Activated CD8-positive, alpha-beta T cell treated with anti-CD3 and anti-CD28 coated beads for 36 hours (primary cell): ENCODE measurements at places on chromosomes 13 and 19.
A peak's percentile ranks its signal among the peaks of the same experiment; 100 is the strongest.

GRCh38 chr19:11361037-11361770 lies 6.0 kb downstream of the PLPPR2 start:
- DNase-seq = no peak

DNA sequence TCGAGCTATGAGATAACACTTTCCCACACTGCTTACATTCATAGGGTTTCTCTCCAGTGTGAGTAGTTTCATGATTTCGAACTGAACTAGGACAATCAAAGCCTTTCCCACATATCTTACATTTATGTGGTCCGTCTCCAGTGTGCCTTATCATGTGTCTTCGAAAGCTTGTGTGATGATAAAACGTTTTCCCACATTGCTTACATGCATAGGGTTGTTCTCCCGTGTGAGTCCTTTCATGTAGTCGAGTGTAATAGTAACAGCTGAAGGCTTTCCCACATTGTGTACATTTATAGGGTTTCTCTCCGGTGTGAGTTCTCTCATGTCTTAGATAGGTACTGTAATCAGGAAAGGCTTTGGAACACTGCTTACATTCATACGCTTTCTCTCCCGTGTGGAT lies 16.3 kb downstream of the ZNF823 start:
- no peak for DNase-seq

- peak; percentile 10 for DNase-seq
These were observed 122.0 kb downstream of the ENOX1 start for GRCh38 chr13:43664700-43665191.

- DNase-seq = no peak
These were observed 15.2 kb downstream of the BCAT2 start for GRCh38 chr19:48795685-48796070.

- DNase-seq = no peak
These were observed 11.7 kb downstream of the MKNK2 start for GRCh38 chr19:2039089-2039958.

GRCh38 chr19:46885411-46885810 lies 24.6 kb downstream of the ARHGAP35 start:
- no peak for DNase-seq

DNA sequence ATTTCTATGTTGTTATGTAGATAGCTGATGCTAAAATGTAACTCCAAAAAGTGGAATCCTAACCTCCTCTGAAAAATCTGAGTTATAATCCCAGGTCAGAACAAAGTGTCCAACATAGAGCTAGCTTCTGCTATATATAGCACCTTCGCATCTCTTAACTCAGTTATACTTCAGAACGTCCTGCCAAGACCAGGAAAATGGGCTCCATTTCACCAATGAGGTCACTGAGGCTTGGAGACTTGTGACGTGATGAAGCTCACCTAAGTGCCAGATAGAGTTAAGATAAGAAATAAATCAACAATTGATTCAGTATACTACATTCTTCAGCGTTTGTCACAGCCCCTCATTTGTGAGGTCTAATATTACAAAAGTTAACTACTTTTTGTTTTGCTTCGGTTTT lies 88.8 kb downstream of the KCTD12 start:
- DNase-seq = no peak

- peak; percentile 43 for DNase-seq
These were observed 800 bp downstream of the ELL start for GRCh38 chr19:18520848-18521691.

DNA sequence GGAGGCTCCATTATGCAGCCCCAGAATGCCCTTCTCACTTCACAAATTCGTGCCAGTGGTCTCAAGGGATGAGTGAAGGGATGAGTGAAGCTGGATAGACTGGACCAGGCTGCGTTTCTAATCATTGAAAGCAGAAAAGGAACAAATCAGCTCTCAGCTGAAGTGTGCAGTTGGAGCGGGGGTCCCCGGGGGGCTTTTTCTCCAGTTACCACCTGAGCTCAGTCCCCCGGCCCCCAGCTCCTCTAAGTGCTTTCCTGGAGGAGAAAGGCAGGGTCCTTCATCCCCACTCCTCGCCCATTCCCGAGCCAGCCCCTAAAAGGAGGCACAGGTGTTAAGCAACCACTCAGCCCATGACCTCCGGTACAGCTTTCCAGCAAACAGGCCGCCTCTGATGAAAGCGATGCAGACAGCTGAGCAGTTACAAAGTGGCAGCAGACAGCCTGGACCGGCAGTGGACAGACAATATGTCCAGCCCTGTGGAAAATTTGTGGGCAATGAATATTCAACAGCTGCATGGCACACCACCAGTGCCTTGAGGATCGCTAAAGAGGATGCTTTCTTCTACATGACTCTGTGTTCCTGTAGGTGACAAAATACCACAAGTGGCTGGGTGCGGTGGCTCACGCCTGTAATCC lies 110.7 kb upstream of the UBL3 start:
- DNase-seq = no peak

GRCh38 chr13:86681223-86681622 lies 882.0 kb upstream of the SLITRK6 start:
- DNase-seq = no peak

DNA sequence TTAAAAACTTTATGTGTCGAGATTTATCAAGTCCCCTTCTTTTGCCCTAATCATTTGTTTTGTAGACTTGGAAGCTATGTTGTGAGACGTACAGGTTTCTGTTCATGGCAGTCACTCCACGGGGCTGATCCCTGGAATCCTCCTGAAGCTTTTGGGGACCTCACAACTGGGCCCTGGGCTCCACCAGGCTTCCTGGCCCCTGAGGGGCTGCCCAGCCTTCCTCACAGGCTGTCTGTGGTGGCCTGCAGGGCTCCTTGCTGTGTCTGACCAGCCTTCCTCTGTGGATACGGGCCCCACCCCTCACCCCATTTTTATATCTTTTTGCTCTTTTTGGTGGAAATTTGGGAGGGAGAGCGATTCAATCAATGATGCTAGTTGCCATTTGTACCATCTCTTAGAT lies 38.1 kb downstream of the CHST8 start:
- no peak for DNase-seq

DNA sequence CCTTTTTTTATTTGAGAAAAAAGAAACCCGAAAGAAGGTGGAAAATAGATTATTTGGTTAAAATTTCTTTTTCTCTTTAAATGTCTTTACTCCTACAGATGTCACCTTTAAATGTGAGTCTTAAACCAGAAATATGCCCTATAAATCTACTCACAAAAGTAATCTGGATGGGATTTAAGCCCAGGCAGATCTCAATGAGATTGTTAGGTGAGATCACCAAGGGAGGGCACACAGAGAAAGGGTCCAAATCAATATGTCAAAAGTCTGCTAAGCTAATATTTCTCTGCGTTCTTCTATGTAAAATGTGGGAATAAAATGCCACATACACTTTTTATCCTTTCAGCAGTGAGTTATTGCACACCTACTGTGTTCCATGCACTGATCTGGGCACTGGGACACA lies 32.9 kb downstream of the WASF3 start:
- DNase-seq = no peak

DNA sequence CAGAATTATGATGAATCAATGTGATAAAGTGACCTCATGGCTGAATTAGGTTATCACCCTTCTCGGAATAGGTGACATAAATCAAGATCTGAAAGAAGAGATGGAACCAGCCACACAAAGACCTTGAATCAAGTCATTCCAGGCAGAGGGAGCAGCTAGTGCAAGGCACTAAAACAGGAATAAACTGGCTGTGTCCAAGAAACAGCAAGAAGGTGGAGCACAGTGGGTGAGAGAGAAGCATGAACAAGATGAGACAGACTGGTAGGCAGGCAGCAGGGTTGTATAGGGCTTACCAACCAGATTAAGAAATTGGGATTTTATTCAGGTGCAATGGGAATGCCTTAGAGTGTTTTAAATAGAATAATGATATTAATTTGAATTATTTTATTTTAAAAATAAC lies 470.3 kb downstream of the PCDH20 start:
- DNase-seq = no peak

GRCh38 chr13:25783601-25784024 lies 268.2 kb downstream of the SHISA2 start:
- no peak for DNase-seq

GRCh38 chr13:93172109-93172508 lies 54.5 kb upstream of the GPC6 start:
- no peak for DNase-seq

DNA sequence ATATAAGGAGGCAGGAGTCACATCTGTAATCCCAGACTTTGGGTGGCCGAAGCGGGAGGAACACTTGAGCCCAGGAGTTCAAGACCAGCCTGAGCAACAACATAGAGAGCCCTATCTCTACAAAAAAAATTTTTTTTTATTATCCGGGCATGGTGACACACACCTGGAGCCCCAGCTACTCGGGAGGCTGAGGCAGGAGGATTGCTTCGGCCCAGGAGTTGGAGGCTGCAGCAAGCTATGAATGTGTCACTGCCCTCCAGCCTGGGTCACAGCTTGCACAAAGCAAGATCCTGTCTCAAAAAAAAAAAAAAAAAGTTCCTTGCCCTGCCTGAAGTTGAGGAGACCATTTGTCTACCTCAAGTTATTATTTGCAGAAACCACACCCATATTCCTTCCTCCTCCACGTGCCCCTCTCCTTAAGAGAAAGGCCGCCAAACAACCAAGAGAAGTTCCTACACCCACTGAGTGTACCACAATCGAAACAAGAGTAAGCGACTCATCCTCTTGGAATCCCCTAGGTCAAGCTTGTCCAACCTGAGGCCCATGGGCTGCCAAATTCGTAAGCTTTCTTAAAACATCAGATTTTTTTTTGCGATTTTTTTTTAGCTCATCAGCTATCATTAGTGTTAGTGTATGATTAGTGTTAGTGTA lies 2.2 kb downstream of the ABCC4 start:
- DNase-seq = peak; percentile 27

- no peak for DNase-seq
These were observed 6.6 kb downstream of the ATP7B start for GRCh38 chr13:52004511-52005170.

DNA sequence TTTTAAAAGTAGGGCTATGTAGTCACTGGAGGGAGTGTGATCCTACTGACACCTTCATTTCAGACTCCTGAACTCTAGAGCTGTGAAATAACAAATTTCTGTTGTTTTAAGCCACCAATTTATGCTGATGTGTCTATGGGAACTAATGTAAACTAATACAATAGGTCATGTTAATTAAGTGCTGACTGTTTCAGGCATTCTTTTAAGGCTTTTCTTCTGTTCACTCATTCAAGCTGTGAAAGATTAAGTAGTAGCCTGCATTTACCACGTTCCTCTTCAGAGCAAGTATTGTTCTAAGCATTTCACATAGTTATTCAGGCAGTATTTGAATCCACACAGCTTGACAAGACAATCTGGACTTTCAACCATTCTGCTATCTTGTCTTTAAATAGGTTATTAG lies 1135.0 kb downstream of the SLITRK1 start:
- DNase-seq = no peak

- DNase-seq = no peak
These were observed 752 bp downstream of the RPL18A start for GRCh38 chr19:17860331-17860992.

- no peak for DNase-seq
These were observed 40.5 kb upstream of the EBPL start for GRCh38 chr13:49731766-49732165.

DNA sequence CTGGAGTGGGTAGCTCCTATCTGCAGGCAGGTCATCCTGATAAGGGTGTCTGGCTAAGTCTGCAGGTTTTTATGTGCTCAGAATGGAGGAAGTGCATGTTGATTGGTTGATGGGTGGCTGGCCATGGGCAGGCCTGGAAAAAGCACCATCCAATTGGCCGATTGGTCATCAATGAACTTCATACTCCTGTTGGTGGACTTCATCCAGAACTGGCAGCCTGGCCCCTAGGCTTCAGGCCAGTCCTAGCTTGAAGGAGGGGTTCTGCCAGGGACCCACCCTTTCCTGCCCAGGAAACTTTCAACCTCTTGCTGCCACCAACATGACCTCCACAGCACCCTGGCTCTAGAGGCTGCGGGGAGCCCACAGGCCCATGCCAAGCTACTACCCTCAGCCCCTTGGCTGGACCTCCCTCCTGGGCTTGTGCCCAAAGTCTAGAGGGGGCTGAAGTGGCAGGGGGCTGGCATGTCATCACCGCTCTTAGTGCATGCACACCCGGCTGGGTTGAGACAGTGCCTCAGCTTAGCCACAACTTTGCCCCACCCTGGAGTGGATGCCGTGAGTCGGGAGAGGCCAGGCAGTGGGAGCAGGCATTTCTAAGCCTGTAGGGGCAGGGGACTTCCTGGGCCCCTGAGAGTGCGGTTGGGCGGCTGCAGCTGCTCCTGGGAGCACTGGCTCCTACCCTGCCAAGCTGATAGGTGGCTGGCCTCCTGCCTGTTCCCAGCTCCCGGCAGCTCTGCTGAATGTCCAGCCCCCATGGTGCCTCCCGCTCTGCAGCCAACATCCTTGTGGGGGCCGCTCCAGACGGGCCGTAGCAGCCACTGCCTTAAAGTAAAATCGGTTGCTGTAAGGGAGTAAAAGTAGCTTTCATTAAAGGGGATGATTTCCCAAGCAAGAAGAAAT lies 13.2 kb downstream of the DNAJC15 start:
- DNase-seq = no peak

GRCh38 chr13:44752164-44752563 lies 176.0 kb upstream of the TSC22D1 start:
- no peak for DNase-seq

DNA sequence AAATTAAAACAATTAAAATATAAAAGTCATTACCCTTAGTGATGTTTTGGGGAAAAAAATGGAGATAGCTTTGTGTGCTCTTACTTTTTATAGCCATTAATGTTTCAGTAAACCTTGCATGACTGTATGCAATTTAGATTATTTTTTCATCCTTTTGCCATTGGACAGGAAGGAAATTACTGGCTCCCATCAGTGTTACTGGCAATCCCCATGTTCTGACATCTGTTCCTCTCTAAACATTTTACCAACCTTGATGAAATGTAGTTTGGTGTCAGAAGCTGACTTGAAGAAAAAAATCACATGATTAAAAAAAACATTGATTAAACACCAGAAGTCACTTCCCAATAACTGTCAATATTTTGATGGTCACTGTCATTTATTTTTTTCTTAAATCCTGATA lies 52.3 kb upstream of the ZNF536 start:
- no peak for DNase-seq

DNA sequence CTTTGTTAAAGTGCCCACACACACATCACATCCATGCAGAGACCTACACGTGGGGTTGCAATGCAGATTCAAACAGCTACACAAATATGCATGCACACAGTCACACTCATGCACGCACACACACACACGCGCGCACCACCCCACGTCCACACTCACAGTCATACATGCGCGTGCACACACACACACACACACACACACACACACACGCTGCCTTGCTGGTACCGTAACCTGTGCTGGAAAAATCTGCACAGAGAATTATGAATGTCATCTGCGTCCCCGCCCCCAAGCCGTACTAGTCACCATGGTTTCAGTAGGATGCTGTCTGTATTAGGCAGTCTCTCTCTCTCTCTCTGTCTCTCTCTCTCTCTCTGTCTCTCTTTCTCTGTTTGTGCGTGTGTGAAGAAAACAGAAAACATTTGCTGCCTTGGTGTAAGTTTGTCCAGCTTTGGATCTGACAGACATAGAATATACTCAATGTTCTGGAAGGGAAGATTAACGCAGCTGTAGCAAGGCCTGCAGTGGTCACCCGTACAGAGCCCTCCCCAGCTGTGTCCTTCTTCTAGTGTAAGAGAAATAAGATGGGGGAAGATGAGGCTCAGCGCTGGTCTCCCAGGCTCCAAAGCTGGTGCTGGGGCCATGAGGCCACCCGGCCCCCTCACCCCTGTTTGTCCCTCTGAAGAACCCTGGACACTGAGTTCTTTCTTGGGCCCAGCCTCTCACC lies 26.4 kb upstream of the DPP9 start:
- peak; percentile 26 for DNase-seq

GRCh38 chr19:5774921-5775320 lies 9.6 kb downstream of the PRR22 start:
- DNase-seq = no peak

- peak; percentile 52 for DNase-seq
These were observed 2.4 kb upstream of the LYL1 start for GRCh38 chr19:13104848-13105711.
